Lung (tissue), 17 donors: ENCODE measurements at places on chromosomes 4 and X.

GRCh38 chrX:149145845-149146285 is 359.2 kb downstream of the IDS start:
- peak; percentile 53 for DNase-seq

DNA sequence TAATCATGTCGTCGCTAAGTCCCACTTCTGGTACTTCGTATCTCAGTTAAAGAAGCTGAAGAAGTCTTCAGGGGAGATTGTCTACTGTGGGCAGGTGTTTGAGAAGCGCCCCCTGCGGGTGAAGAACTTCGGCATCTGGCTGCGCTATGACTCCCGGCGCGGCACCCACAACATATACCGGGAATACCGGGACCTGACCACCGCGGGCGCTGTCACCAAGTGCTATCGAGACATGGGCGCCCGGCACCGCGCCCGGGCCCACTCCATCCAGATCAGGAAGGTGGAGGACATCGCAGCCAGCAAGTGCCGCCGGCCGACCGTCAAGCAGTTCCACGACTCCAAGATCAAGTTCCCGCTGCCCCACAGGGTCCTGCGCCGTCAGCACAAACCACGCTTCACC is 11.3 kb downstream of the PNCK start:
- no peak for DNase-seq

DNA sequence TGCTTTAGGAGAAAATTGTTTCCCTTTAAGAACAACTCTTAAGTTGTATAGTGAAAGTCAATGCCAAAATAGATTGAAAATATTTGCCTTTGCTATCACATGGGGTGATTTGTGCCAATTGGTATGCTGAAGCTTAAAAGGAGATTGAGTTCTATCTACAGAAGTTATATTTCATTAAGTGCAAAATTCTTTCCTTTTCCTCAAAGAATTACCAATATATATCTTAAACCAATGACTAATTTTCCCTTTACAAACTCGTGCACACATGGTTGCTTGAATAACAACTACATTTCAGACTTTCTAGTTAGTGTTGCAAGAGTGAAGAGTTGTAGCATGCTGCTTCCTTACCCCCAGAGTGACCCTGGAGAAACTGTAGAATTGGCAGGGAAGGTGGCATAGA is 990.0 kb upstream of the PABPC4L start:
- DNase-seq: peak; percentile 22

DNA sequence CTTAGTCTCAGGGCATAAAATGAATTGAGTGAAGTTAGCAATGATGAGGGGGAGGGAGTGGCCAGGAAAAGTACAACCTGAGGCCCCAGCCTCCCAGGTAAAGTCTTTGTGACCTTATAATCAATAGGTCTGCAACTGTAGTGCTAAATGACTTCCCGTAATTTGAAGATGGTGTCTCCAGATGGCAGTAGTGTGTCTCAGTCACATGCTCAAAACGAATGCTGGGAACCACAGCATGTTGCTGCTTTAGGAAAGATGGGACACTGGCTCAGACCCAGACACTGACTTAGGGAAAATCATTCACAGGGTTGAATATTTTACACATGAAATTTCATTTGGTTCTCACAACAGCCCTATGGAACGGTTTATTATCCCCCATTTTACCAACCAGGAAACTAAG is 10.3 kb downstream of the SRPX2 start:
- DNase-seq: no peak

DNA sequence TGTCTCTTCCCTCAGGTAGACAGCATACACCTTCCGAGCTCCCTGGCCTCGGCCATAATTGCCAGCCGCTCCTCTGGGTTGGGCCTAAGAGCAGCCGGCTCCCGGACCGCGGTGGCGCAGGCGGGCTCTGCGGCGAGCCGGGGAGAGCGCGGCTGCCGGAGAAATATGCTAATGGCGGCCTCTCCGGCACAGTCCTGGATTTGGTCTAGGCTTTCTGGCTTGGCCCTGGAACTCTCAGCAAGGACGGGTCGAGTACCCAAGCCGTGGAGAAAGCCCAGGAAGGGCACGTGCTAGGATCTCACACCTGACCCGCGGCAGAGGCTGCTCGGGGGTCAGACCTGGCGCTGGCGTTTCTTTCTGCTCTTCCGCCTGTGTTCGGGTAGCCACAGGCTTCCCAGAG is 18.6 kb upstream of the ZIC3 start:
- DNase-seq: no peak

DNA sequence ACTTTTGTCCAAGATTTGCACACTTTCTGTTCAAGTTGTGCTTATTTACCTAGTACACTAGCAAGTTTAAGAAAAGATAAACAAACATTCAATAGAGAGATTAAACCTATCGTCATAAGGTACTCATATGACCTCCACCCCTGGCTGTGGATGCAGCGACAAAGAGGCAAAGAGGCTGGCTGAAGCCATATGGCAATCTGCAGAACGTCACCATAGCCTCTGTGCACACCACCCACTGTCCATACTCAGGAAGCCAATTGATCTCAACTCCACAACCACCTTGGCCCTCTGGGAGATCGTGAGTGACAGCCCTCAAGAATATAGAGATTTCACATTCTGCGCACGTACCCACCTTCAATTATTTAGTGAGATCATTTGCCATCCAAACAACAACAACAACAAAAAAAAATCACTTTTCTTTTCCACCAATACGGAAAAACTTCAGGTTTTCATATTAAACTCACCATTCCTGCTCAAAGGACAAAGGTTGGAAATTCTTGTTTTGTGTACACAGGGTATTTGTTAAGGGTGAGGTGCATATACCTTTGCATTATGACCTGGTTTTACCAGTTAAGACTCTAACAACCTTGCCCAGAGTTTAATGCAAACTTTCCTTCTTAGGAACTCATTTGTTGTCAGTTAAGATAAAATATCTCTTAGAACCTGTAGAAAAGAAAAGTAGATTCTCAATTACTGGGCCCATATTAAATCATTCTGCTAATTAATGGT is 243.0 kb upstream of the FSTL5 start:
- DNase-seq: no peak

- DNase-seq: no peak
These were observed 80.7 kb upstream of the SCML1 start for GRCh38 chrX:17656556-17656955.

DNA sequence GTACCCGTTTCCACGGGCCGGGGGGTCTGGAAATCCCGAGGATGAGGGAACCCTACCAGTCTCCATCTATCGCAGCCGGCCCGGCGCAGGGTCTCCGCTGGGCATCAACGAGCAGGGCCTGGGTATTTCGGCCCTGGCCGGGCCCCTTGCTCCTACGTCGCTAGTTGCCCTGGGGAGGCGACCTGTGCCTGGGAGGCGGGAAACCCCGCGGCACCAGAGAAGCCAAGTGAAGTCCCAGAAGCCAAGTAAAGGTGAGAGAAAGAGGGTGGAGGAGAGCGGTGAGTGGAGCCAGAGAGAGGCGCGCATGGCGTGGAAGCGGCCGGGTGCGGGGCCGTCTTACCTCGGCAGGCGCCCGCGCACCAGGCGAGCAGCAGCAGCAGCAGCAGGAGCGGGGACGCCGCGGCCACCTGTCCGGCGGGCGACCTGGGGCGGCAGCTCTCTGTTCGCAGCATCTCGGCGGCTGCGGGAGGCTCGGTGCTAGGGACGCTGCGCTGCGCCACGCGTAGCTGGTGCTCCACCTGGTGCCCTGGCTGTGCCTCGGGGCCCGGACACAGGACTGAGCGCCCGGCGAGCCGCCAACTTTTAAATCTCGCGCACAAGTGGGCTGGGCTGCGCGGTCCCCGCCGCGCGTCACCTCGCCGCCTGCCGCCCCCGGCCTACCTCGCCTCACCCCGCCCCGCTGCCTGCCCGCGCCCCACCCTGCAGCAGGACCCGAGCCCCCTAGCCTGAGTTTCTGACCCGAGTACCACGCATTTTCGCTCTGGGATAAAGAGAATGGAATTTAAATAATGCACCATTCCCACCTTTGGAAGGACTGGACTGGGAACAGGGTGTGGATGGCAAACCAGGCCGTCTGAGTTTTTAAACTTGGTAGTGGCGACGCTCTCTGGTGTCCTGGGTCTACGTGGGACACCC is at the start of gene NMU:
Gene NMU, minus strand, starts transcription at position 558 of the 915 bp plus-strand sequence. Its CDS starts 106 bp downstream, at position 452.
- DNase-seq: peak; percentile 37

GRCh38 chr4:100977746-100978397 is 369.5 kb downstream of the PPP3CA start:
- DNase-seq: no peak

DNA sequence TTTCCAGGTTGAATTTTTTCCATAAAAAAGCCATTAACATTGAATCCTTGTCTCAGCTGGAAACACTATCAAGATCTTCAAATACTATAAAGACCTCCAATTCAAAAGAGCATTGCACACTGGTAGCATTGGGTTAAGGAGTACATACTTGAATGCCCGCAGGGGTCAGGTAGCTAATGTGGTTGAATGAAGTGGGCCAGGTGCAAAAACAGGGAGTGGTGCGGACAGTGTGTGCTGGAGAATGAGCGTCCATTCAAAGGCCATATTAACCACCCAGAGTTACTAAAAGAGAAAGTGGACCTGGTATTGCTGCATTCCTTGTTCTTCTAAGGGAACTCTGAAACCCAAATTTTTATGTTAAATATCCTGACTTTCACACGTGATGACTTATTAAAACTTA is 91.6 kb downstream of the NYX start:
- peak; percentile 23 for DNase-seq

DNA sequence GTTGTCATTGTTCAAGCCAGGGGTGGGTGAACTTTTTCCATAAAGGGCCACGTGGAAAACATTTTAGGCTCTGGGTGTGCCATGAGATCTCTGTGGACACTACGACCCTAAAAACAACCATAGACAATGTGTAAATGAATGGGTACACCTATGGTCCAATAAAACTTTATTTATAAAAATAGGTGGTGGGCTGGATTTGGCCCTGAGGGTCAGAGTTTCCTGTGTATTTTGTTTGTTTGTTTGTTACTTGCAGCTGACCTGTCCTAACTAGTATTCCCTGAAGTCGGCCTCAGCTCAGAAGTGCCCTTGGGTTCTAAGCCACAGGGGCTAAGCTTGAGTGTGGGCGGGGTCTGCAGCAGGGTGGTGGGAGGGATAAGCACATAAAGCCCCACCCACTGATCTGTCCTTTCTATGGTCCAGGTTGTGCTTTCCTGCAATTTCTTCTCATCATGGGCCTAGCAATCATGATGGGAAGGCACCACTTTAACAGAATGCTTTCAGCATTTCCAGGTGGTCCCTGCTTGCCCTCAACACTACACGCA is 17.2 kb upstream of the DRD5 start:
- DNase-seq: no peak

GRCh38 chr4:46886711-46887110 is 22.3 kb downstream of the COX7B2 start:
- DNase-seq: peak; percentile 31

GRCh38 chr4:53436251-53436650 is 58.8 kb downstream of the FIP1L1 start:
- DNase-seq: no peak

- no peak for DNase-seq
These were observed 1.5 kb upstream of the COMMD8 start for GRCh38 chr4:47465004-47465403.
